ENCODE measurements at places on chromosomes 11 and 22.

GRCh38 chr11:107018219-107018901 is at the start of gene GUCY1A2:
Gene GUCY1A2, minus strand, starts transcription at chr11:107018476. Its CDS starts 421 bp downstream, at chr11:107018055.
- no peak for DNase-seq

- no peak for DNase-seq
These were observed 64.4 kb downstream of the CD82 start for GRCh38 chr11:44629732-44630345.

- DNase-seq, result no peak
These were observed 8.0 kb downstream of the APLP2 start for GRCh38 chr11:130077671-130078070.

DNA sequence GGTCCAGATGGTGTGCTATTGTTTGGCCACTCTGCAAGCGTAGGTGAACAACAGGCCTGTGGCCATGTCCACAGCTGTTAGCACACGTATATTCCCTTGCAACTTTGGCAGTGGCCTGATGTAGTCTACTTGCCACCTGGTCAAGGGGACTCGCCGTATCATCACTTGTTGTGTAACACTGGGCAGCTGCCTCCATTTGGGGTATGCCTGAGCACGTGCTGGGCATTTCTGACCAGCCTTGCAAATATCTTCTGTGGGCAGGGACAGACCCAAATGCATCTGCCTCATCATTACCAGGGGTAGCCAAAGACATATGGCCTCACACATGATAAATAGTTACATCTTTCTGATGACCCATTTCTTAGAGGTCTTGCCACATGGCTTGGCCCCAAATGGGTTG is 434.2 kb downstream of the DYNC2H1 start:
- DNase-seq, result no peak

- no peak for DNase-seq
These were observed 1.8 kb downstream of the KCNK7 start for GRCh38 chr11:65593518-65594414.

GRCh38 chr11:75031771-75032549 is 43.2 kb downstream of the NEU3 start:
- DNase-seq, result peak; percentile 48
